Stimulated activated CD4-positive, alpha-beta T cell treated with anti-CD3 and anti-CD28 coated beads, Interleukin-1b, Interleukin-23, amount 100 ng/mL, for 1 hour (primary cell): ENCODE measurements at places on chromosomes 3 and 15.

GRCh38 chr15:63196842-63197241, 7.4 kb downstream of the RAB8B start:
- no peak for DNase-seq

GRCh38 chr3:161443921-161444693, 52.5 kb upstream of the OTOL1 start:
- no peak for DNase-seq

- no peak for DNase-seq
Observed at GRCh38 chr3:146521394-146521793, 23.0 kb downstream of the PLSCR1 start.

- no peak for DNase-seq
Observed at GRCh38 chr3:178172121-178172520, 364.1 kb upstream of the KCNMB2 start.

- DNase-seq: no peak
Observed at GRCh38 chr3:16768956-16769355, 115.8 kb upstream of the PLCL2 start.

DNA sequence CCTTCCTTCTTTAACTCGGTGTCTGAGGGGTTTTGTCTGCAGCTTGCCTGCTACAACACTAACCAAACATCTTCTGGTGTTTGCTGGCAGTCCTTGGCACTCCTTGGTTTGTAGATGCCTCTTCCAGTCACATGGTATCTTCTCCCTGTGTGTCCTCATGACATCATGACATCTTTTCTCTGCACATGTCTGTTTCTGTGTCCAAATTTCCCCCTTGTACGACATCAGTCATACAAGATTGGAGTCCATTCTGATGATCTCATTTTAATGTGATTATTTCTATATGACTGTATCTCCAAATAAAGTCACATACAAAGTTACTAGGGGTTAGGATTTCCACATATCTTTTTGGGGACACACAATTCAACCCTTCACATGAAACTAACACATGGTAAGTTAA, 152.3 kb upstream of the LRRN1 start:
- no peak for DNase-seq

- DNase-seq: no peak
Observed at GRCh38 chr15:70053001-70053715, 44.6 kb downstream of the TLE3 start.

DNA sequence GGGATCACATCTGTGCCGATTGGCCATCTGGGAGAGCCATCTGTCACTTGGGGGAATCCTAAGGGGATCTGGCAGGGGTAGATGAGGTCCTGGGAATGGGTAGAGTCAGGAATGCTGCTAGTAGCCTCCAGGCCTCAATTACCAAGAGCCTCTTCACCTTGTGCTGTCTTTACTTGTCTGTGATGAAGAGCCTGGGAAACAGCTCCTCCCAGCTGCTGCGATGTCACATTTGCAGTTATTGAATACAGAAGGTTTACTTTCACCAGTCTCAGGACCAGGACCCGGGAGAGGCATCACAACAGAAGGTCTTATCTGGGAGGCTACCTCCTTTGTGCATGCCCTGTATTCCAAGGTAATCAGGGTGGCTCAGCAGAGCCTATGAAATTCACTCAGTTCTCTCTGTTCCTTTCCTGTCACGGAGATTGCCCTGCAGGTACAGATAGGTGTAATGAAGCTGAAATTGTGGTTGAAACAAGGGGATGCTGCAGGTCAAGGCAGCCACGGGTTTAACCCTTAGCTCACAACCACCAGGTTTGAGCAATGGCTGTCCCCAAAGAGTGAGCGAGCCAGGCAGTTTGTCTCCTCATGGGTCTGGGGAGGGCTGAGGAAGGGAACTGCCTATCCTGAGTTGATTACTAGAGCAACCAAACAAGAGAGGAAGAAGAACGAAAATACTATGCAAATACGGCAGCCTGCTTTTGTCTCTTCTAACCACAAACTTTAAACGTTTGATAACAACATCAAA, 298.9 kb upstream of the RORA start:
- no peak for DNase-seq

- no peak for DNase-seq
Observed at GRCh38 chr3:146468671-146469149, 651 bp downstream of the PLSCR2 start.

DNA sequence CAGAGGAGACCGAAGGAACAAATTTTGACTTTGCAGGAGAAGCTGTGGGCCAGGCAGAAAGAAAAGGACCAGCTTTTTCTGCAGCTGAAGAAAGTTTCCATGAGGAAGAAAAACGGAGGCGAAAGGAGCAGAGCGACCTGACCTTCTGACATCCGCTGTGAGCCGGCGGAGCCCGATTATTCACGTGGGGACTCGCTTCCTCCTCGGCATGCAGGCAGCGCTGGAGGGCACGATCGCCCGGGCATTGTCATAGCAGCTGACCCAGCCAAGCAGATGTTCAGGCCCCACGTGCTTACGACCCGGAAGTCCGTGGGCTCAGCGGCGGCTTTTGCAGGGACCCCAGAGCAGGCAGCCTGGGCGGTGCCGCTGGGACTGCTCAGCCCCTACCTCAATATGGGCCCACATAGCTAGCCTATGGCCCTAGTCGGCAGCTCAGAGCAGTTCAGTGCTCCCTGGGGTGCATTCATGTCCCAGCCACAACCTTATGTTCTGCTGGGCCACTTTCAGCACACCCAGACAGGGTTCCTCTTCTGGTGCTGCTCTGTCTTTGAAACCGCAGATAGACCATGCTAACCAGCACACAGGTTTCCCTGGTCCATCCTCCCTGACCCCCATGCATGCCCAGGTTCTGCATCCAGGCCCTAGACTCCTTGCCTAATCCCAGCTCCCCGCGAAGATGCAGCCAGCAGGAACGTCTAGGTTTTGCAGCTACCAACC, 10.5 kb upstream of the EIF4A2 start:
- DNase-seq: no peak

DNA sequence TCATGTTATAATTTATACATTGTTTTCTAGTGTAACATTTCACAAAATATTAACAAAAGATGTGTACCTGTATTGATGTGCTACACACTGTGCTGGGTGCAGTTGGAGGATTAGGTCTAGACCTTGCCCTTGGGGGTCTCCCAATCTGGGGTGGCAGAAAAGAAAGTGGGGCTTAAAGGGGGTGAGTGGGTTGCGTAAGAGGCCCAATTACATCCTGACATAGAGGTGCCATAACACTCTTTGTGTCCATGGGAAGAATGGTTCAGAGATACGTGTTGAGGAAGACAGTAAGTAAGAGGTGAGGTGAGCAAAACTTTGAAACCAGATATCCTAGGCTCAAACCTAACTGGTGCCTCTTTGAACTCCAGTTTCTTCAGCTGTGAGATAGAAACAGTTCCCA, 31.0 kb downstream of the DLEC1 start:
- DNase-seq: no peak

DNA sequence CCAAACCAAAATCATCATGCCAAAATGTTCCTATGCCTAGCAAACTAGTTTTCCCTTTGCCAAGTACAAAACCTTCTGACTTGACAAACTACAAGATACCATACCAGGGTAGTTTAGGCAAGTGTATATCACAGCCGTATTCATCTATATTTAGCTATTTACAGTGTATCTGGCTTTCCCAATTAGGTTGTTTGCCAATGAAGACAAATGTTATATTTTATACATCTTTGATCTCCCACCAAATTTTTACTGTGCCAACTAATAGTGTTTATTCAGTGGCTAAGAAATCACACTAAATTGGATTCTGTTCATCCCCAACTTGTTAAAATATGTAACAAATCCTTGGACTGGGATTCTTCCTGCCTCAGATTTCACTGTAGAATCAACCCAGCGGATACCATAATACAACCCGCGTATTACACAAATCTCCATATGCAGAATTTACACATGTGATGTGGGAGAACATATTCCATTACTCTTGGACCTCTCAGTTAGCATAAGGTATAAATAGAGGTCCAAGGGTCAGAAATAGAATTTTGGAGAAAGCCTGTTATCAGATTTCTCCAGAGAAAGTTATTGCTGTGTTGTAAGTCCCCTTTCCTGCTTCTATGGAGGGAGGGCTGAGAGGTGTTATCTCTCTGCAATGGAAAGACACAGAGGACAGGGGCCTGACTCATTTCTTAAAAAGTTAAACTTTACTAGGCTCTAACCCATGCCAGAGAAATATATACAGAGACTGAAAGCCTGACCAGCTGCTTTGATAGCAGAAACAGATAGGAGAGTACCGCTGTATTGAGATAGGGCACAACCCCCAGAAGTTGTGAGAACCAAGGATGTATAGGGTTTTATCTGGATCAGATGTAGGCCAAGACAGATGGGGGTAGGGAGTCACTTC, 467.0 kb downstream of the FGF12 start:
- no peak for DNase-seq

DNA sequence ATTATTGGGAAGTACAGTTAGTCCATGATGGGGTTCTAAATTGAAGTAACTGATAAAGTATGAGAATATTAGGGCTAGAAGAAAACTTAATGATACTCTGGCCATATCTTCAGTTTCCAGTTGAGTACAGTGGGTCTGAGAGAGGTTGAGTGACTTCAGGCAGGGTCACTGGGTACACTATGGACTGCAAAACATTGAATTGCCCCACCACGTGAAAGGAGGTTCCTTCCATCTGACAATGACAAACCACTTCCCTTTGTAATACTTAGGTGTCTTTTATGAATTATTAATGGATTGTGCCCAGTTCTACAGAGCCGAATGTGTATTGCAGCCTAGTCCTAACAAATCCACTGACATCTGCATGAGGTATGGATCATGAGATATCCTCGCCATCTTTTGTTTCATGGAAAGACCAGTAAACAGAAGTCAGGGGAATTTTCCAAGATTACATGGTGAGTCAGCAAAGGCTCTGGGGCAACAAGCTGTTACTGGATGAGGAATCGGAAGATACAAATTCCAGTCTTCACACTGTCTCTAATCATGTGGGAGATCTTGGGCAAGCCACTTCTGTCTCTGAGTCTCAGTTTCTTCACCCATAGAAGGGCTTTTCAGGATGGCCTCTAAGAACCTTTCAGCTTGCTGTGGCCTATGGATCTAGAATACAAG, 66.5 kb upstream of the BCL6 start:
- no peak for DNase-seq

DNA sequence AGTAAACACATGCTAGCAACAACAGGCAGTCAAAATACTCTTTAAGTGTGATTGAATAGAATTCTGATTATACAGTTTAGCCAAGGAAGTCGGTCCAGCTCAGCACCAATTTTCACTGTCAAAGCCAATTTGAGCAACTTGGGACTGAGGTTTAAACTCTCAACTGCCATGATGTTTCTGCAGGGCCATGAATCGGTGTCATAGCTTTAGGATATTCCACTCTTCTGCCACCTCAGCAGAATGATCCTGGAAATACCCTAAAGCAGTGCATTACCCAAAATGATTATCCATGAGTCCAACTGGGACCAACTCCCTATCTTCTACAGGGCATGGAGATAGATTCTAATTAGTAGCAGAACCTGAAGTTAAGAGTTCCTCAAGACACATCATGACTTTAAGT, 262.4 kb downstream of the RORA start:
- no peak for DNase-seq

DNA sequence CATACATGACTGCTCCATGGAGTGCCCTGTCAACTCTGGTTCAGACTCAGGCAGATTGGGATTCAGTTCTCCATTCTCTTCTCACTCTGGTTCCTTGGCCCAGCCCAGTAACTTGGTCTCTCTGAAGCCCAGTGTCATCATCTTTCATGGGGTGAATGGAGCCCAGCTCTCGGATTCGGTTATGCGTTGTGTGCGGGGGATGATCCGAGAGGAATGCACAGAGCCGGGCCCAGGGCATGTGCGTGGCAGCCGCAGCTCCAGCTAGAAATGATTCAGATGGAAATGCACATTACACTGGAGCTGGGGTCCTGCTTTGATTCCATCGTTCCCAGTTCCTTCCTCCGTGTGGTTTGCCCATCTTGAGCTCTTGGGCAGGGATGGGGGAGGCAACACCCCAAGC, 189.4 kb downstream of the FEZF2 start:
- no peak for DNase-seq

GRCh38 chr15:88830016-88830415, 26.8 kb downstream of the ACAN start:
- no peak for DNase-seq

- no peak for DNase-seq
Observed at GRCh38 chr3:82144811-82145210, 383.4 kb upstream of the GBE1 start.

- DNase-seq: no peak
Observed at GRCh38 chr15:44596511-44597010, 59.6 kb downstream of the EIF3J start.

DNA sequence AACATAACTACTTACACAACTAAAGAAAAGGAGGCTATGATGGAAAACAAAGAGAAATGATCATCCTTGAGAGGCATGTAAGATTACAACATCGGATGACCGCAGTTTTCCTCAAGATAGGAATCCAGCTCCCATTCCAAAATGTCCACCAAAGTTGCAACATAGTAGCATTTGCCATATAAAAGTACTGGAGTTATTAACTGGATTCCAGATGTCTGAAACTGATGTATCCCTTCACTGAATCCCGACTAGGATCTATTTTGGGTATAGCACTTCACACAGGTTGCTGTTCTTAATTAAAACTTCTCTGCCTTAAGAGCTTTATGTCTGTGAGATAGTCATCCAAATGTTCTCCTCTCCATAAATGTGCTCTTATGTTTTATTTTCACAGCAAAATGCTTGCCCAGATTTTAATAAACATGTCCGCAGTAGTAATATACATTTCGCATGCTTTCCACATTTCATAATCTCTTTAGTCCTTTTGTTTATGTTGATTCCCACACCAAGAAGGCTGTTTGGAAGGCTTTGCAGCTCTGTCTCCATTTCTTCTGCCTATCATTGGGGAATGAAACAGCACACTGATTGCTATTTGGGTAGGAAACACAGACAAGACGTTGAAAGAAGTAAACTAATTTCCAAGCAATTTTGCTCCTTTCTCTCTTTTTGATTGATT, 716.5 kb upstream of the CFAP20DC start:
- no peak for DNase-seq

DNA sequence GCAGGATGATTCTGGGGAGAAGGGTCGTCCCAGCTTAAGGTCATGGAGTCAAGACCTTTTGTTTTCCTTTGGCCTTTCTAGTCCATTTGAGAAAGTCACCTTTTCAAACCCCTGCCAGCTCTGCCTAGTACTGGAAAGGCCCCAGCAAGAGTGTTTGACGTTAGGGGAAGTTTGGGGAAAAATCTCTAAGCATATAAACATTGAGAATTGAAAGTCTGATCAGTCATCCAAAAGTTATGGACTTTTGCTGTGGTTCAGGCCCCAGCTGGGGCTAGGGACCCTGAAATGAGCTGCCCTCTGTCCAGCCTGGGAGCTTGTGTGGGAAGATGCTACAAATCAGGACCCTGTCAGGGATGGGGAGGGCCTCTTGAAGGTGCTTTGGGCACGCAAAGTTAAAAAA, 21.6 kb downstream of the SLC6A6 start:
- no peak for DNase-seq

- no peak for DNase-seq
Observed at GRCh38 chr3:190043741-190044140, 77.0 kb downstream of the P3H2 start.

DNA sequence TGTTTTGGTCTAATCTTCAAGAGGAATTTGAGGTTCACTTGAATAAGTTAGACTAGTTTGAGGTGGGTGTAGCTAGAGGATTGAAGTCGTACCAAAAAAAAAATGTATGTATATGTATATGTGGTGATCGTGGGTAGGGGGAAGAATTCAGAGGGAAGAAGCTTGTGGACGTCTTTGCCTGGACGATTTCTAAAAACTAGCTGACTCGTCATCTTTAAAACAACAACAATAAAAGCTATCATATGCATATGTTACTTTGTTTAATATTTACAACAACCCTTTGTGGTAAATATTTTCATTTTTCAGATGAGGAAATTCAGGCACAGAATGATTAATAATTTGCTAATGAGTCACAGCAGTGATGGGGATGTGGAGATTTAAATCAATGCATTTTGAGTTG, 18.1 kb downstream of the RNF111 start:
- DNase-seq: no peak
